ENCODE measurements at places on chromosomes 3 and 15.

GRCh38 chr3:123535580-123535979 lies 49.3 kb downstream of the HACD2 start:
- DNase-seq = no peak

GRCh38 chr15:92009162-92009561 lies 155.7 kb downstream of the SLCO3A1 start:
- DNase-seq = no peak

DNA sequence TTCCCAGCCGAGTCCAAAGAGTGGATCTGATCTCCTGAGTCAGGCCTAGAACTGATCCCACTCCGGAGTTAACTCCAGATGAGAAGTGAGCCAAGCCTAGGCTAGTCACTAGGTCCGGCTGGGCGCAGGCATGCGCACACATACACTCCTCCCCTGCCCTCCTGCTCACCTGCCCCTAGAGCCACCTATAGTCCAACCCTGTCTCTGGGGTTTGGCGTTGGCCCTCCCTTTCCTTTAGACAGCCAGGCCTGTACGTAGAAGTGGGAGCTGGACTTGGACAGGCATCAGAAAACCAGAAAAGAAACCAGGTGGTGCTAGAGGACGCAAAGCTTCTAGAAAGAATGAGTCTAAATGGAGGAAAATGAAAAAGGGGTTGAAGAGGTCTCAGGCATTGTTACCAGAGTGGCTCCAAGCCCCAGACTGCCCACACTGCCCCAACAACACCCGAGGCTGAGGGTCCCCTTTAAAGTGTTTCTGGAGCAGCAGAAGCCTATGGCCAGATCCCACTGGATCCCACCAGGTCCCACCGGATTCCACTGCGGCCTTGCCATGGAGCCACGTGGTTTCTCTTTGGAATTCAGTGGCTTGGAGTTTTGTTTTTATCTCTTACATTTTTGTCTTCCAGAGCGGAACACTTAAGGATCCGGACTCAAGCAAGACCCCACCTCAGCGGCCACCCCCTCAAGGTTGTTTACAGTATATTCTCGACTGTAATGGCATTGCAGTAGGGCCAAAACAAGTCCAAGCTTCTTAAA lies 24.2 kb upstream of the TIMP4 start:
- DNase-seq = no peak

GRCh38 chr3:111692593-111693552 lies 97.7 kb upstream of the ZBED2 start:
- DNase-seq = no peak

DNA sequence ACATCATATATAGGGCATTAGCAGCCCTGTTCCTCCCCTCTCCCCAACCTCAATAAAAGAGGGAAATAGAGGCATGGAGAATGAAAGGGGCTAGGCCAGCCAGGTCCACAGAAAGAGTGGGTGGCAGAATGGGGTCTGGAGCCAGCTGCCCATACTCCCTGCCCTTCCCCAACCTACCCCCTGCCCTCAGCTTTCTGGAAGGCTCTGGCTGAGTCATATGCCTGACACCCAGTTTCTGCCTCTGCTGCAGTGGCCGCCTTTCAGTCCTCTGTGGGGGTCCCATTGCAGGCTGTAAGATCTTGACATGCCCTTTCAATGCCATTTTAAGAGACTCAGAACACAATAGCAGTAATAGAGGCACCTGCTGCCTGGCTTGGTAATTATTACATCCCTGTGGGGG lies 95.7 kb downstream of the LINGO1 start:
- DNase-seq = no peak

- DNase-seq = no peak
These were observed 363.5 kb downstream of the FOXP1 start for GRCh38 chr3:71219744-71220638.

DNA sequence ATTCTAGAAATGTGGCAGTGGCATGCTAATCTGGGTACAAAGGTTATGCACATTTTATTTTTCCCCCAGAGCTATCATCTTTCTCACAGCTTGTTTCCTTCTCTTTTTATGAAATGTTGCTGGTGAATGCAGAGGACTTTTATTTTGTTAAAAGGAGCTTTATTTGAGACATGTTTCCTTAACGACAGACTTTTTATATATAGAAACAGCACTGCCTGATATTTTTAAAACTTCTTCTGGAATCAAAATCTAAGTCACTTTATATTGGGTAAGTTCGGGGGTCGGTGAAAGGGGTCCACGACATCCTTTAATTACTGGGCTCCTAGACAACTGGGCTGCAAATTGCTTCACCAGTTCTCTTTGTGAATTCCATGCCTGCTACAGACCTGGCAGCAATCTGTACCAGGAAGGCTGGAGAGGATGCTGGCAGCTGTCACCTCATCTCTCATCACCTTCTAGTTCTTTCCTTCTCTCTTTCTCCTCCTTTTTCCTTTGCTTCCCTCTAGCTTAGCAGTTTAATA lies 464.7 kb downstream of the PDCD6IP start:
- DNase-seq = no peak

GRCh38 chr3:169192643-169193042 lies 470.9 kb downstream of the MECOM start:
- no peak for DNase-seq

- no peak for DNase-seq
These were observed 89.2 kb upstream of the PLCL2 start for GRCh38 chr3:16795581-16795980.

DNA sequence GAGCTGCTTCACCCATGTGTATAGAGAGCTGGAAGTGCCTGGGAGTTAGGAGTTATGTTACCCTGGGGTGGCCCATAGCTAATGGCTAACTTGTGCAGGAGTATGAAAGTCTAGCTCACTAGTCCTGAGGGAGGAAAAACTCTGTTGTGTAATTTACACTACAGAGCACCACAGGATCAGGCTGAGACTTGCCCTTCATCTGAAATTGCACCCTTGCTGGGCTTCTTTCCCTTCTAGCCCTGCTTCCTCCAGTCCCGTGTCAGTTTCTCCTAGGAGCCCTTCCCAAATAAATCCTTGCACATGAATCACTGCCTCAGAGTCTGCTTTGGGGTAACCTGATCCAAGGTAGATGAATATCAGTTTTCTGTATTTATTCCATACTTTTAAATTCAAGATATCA lies 40.0 kb downstream of the CTXND1 start:
- DNase-seq = no peak

DNA sequence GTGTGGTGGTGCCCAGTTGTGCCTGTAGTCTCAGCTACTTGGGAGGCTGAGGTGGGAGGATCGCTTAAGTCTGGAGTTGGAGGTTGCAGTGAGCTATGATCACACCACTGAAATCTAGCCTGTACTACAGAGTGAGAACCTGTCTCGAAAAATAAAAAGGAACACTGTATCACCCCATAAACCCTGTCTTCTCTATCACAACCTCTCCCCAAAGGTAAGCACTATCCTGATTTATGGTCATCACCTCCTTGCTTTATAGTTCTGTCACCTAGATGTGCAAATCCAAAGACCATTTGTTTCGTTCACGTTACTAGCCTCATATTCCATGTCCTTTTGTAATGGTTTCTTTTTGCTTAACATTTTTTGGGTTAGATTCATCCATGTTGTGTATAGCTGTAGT lies 50.0 kb upstream of the GCNT3 start:
- no peak for DNase-seq
